ENCODE measurements at places on chromosomes 6 and 20.

DNA sequence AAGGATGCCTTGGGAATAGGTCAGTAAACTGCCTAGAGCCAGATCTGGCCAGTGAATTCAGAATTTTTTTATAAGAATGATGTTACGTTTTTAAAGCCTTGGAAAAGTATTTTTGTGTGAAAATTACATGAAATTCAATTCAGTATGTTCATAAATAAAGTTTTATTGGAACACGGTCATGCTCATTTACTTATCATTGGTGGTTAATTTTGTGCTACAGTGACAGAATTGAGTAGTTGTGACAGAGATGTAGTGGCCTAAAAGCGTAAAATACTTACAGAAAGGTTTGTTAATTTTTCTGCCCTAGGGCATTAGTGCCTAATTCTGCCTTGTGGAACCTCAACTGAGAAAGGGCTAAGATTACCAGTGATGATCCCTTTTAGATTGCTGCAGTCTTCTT lies 28.2 kb downstream of the ZFAND3 start:
- no peak for DNase-seq

DNA sequence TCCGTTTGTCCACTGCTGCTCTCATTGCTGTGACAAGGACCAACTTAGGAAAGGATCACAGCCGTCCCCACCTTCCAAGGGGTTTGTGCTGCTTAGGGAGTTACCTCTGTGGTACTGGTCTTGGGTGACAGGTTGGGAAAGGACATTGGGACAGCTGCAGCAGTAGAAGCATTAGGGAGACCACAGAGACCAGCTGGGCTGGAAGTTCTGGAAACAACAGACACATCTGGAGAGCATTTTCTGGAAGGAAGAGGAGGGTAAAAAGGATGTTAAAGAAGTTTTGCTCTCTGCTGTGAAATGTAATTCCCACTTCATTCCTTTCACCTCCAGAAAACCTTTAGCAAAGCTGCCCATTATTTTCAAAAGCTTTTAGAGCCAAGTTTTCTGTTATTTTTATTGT lies 304.2 kb downstream of the LRFN2 start:
- DNase-seq: no peak

DNA sequence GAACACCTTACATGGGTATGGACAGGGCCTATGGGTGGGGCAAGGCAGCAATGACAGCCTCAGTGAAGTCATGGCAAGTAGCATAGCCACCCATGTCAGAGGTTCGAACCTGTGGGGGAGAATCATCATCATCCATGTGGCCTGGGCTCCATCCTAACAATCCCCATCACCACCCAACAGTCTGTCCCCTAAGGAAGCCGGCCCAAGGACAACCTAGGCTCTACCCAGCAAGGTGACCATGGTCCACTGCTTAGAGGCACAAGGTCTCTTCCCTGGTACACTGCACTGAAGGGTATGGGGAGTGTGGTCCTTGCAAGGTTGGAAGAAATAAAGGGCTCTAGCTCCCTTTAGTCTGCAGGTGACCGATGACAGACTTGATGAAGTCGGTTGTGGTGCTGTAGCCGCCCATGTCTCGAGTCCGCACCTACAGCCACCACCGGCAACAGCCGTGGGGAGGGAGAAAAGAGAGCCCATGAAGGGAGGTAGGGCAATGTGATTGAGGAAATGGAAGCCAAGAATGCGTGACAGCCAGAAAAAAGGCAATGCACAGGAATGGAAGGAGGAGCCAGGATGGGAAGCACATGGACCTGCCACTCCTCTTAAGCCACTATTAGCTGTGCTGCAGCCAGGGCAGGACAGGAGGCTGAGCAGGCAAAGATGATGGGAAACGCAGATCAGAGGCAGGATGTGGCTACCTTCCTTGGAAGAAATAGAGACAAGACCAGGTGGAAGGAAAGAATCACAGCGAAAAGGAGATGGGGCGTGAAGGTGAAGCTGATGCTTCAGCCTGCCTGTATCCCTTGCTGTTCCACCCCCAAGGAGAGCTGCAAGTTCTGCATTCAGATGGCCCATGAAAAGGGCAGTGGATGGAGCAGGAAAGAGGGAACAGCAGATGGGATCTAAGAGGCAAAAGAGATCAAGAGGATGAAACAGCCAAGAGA lies 5.3 kb downstream of the IDH3B start:
- no peak for DNase-seq

DNA sequence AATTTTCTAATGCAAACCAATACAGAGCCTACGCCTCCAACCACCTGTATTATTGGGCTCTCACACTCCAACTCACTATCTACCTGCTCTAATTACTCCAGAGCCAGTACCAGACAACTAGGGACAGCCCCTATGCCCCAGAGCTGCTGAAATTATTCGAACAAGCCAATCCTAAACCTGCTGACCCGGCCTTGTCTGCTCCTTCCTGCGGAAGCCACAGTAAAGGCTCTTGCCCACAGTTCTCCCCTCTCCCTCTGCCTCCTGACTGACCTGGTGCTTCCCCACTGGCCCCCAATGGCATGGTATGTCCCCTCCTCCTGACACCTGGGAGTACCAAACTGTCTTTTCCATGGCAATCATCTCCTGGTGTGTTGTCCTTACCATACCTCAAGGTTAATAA lies 4.1 kb upstream of the TOX2 start:
- no peak for DNase-seq

- DNase-seq: no peak
These were observed 109.4 kb upstream of the CCN2 start for GRCh38 chr6:132060591-132060990.

- no peak for DNase-seq
These were observed 14.3 kb downstream of the KIF13A start for GRCh38 chr6:17972978-17973622.

- DNase-seq: no peak
These were observed 394.4 kb upstream of the CDH4 start for GRCh38 chr20:60857708-60858107.

DNA sequence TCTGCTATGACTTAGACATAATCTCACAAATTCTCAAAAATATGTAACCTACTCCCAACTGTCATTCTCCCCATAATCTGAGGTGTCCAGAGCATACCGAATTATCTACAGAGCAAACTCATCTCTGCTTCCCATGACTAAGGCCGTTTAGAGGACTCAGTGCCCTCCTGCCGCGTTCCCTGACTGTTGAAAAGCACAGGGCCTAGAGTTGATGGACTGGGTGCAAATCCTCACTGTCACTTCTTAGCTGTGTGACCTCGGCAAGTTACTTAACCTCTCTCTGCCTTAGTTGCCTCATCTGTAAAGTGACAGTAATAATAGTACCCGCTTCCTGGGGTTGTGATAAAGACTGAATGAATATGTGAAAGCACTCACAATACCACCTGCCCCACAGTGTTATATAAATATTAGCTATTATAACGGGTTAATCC lies 4.7 kb upstream of the TUBB2A start:
- DNase-seq: no peak

- DNase-seq: no peak
These were observed 106.6 kb downstream of the TRIM27 start for GRCh38 chr6:28816909-28817807.

- DNase-seq: no peak
These were observed 274.2 kb downstream of the CDH26 start for GRCh38 chr20:60232380-60232779.

DNA sequence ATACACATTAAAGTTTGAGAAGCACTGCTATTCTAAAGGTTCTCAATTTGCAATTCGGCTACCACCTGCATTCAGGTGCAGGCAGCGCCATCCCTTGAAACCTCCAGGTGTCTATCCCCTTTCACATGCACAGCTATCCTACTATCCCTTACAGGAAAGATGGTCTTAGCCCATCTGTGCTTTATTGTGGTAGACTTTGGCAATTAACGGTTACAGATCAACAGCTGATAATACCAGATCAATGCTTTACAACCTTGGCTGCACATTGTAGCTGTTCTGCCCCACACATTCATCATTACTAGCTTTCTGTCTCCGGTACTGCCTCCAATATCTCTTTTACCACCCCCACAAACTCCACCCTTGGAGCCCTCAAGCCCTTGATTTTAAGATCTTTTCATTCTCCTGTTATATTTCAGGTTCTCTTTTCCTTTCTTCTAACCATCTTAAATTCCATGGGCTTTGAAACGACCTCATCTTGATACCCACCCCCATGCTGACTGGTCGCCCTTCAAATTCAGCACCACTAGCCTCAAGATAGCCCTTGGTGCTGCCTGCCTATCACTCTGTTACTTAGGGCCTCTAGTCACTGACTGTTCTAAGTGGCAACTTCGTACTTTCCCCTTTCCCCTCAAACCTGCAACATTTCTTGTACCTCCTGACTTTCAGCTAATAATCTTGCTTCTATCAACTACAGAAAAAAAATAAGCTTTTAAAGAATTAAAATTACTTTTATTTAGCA lies 50.8 kb downstream of the SPTLC3 start:
- DNase-seq: no peak

- no peak for DNase-seq
These were observed 176.2 kb upstream of the SASH1 start for GRCh38 chr6:148166339-148166968.

DNA sequence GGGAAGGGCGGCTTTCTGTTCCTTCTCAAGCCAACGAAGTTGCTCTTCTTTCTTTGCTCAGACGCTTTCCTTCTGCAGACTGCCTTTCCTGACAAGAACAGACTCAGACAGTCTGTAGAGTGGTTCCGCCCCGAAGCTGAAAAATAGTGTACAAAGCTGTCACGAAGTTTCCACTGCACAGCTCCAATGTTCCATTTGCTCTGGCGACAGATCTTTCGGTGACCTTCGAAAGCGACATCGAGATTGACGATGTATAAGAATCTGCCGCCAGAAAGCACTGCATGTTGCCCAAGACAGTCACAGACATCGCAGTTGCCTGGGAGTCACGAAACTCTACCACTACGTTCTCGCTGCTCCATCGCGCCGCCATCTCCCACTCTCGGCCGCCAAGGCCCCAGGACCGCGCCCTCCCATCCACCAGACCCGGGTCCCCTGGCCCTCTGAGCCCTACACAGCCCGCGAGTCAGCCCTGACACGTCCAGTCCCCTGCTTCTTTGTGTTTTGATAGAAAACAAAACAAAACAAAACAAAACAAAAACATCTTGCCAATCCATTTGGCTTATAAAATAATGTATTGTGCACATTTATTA lies 42.1 kb upstream of the ZNF184 start:
- DNase-seq: no peak

DNA sequence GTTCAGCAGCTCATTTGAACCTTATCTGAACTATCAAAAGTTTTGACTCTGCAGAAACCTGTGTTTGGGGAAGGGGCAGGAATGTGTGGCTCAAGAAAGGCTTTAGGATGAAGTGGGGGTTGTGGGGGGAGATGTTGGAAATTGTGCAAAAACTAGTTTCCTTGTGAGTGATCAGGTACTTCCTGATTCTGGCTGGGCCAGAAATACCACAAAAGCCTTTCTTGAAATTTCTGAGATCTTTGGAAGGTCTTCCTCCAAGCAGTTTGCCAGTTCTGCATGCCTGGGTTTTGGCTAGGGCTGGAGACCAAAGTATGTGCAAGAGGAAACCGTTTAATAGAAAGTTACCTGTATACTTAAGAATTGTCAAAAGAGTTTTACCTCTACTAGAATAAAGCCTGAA lies 116.6 kb downstream of the BMP2 start:
- DNase-seq: no peak
